ENCODE measurements at places on chromosomes 11 and 22.
A peak's percentile ranks its signal among the peaks of the same experiment; 100 is the strongest.

- no peak for DNase-seq
These were observed 1.4 kb downstream of the RCE1 start for GRCh38 chr11:66844496-66845142.

DNA sequence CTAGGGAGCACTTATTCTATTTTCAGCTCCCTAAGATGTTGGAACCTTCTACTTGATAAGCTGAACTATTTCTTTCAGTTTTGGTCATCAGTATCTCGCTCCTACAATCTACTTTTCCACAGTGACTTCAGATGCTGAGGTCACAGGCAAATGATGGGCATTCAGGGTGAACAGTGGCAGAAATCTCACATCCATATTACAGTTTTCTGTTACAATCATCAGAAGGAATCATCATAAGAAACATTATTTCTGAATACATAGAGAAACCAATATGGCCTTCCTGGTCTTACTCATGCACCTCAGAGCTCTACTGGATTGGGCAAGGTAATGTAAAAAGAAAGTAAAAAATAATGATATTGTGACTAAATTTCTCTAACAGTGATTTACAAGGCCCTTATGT, 39.4 kb upstream of the DDI1 start:
- no peak for DNase-seq

GRCh38 chr11:131808470-131808869, 438.1 kb downstream of the NTM start:
- DNase-seq = no peak

GRCh38 chr11:88680806-88681205, 343.3 kb upstream of the CTSC start:
- DNase-seq = no peak

- no peak for DNase-seq
These were observed 47.8 kb downstream of the SWAP70 start for GRCh38 chr11:9711454-9712307.

GRCh38 chr11:60954421-60954820, 2.4 kb upstream of the SLC15A3 start:
- no peak for DNase-seq

DNA sequence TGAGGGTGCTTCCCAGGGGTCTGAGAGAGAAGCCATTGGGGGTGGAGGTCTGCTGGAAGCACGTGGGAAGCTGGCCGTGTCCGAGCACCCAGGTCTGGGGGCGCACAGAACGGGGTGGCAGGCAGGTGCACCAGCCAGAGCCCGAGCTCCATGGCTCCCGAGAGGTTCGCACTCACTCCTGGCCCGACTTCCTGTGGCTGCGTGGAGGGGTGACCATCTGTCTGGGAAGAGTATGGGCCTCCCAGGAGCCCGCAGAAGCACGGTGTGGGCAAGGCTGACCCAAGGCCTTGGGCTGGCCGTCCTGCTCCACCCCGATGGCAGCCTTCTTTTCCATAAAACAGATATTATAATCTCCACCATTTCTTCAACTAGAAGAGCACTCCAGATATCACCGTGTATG, 256.0 kb upstream of the B3GAT1 start:
- DNase-seq = no peak

- no peak for DNase-seq
These were observed 175.8 kb upstream of the BDNF start for GRCh38 chr11:27875831-27876775.

DNA sequence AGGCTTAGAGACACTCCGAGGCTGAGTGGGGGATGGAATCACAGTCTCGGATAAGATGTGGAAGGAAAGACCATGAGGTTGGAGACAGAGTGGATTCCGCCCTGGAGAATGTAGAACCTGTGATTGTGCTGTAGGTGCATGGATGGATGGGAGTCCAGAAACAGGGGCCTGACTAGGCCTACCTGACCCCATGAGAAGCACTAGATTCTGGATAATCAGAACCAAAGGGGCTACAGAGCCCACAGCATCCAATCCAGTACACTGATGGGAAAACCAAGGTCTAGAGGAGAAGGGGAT, 32.3 kb upstream of the FCHSD2 start:
- DNase-seq = no peak

DNA sequence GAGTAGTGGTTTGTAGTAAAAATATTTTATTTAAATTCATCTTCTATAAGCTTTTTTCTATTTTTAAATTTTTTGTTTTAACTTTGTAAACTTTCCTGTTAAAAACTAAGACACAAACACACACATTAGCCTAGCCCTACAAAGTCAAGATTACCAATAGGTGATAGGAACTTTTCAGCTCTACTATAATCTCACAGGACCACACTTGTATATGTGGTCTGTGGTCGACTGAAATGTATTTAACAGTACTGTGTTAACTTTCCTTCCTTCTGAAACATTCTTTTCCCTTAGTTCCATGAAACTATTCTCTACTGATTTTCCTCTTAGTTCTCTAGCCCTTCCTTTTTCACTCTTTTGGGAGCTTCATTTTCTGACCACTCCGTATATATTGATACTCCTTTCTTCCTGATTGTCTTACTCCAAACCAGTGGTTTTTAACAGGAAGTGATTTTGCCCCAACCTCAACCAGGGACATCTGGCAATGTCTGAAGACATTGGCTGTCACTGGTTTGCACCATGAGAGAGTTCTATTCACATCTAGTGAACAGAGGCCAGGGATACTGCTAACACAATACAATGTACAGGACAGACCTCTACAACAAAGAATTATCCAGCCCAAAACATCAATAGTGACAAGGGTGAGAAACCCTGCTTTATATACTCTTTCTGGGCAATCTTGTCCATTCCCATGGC, 8.8 kb downstream of the ZW10 start:
- DNase-seq = no peak

DNA sequence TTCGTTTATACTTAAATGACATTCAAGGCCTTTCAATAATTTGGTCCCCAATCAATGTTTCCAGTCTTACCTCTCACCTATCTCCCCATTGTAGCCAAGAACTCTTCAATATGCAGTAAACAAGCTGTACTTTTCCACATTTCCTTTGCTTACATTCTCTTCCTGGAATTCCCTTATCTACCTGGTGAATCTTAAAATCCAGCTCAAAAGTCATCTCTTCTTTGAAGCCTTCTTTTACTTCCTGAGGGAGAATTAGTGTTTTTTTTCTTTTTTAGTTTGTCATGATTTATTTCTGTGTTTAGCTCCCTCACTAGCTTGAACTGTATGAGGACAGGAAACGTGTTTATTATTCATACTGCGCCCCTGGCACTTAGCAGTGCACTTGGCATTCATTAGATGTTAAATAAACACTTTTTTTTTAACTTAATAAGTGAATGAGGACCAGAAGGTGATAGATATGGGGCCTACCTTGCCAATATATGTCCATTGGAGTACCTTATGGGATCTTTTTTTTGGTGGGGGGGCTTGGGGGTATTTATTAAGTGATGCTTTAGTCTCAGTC, 4.9 kb upstream of the PTS start:
- no peak for DNase-seq

GRCh38 chr22:21972293-21972779, 10.3 kb downstream of the TOP3B start:
- no peak for DNase-seq

DNA sequence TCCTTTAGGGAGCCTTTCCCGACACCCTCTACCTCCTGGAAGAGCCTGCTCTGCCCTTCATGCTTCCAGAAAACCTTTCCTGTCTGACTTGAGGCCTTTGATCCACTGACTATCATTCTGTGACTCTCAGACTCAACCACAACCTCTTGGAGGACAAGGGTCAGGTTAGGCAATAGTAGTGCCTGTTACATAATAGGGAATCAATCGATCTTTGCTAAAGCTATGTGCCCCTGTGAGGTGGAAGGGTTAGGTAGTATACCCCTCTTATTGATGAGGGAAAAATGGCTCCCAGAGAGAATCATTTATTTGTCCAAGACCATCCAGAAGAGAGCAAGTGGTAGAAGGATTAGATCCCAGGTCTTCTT, 16.2 kb downstream of the KCNC1 start:
- DNase-seq = no peak

- DNase-seq = no peak
These were observed 91.3 kb downstream of the RELT start for GRCh38 chr11:73467505-73467904.

GRCh38 chr11:45180848-45181192, 34.4 kb downstream of the PRDM11 start:
- DNase-seq = peak; percentile 69

DNA sequence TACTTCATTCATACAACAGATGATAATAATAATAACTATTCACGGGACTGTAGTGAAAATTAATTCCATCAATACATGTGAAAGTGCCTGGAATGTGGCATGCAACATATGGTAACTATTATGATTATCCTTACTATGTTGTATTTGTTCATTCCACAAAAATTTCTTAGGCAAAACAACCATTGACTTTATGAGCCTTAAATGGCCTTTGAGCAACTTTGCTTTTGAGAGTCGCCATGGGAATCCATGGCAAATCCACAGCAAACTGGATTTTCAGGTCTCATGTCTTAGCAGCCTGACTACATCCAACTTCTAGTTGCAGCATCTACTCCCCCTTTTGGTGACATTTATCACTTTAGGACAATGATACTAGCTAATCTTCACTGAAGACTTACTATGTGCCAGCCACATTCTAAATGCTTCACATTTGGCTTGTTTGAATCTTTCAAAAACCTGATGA, 56.8 kb downstream of the SLC1A2 start:
- DNase-seq = no peak

DNA sequence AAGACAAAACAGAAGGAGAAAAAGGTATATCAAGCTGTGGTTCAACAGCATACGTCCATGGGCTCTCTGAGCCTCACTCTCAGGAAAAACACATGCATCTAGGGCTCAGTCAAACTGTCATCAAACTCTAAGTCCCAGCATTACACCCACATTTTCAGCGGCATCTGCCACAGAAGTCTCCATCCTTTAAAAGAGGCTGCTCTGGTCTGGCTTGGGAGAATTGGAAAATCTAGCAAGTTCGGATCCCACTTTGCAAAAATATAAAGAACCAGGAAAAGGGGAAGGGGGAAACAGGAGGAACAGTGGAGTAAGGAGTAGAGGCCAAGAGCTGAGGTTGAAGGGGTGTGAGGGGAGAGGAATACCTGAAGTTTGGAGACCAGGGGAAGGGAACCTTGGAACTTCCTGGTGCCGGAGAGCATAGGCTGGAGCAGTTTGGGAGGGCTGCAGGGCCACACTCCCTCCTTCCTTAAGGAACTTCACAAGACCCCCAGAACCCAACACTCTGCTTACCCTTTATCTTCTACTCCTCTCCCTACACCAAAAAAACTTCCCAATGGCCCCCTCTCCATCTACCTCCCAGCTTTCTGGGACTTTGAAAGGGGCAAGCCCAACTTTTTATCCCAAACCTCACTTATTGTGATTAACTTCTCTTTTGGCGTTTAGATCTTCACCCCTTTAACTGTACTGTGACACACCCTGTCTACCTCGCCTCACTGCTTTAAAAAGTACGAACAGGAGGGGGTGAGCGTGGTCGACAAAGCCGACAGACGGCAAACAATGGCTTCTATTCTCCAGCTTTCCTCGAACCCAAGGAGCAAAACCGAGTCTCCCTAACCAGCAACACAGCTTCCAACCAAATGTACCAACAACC, 4.0 kb downstream of the PAX6 start:
- DNase-seq = no peak

GRCh38 chr11:41383768-41384167, 75.7 kb downstream of the LRRC4C start:
- DNase-seq = no peak

DNA sequence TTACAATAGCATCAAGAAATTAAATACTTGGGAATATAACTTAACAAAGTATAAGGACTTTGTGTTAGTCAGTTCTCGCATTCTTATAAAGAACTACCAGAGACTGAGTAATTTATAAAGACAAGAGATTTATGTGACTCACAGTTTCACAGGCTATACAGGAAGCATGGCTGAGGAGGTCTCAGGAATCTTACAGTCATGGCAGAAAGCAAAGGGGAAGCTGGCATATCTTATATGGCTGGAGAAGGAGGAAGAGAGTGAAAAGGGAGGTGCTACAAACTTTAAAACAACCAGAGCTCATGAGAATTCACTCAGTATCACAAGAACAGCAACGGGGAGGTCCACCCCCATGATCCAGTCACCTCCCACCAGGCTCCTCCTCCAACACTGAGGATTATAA, 32.0 kb upstream of the CCDC134 start:
- DNase-seq = no peak

DNA sequence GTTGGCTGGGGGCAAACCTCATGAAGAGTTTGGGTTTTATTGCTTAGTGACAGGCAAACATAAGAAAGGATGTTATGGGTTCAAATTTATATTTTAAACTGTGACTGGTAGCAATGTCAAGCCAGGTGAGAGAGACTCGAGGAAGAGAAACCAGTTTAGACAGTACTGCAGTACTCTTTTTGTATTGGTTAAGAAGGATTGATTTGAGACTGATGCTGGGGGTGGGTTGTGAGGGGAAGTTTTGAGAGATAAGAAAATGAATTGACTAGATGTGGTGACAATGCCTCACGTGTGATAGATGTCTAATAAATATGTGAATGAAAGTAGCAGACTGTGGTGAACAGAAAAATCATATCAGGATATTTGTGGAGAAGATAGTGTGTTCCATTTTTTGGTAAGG, 142.4 kb downstream of the DDX10 start:
- no peak for DNase-seq

DNA sequence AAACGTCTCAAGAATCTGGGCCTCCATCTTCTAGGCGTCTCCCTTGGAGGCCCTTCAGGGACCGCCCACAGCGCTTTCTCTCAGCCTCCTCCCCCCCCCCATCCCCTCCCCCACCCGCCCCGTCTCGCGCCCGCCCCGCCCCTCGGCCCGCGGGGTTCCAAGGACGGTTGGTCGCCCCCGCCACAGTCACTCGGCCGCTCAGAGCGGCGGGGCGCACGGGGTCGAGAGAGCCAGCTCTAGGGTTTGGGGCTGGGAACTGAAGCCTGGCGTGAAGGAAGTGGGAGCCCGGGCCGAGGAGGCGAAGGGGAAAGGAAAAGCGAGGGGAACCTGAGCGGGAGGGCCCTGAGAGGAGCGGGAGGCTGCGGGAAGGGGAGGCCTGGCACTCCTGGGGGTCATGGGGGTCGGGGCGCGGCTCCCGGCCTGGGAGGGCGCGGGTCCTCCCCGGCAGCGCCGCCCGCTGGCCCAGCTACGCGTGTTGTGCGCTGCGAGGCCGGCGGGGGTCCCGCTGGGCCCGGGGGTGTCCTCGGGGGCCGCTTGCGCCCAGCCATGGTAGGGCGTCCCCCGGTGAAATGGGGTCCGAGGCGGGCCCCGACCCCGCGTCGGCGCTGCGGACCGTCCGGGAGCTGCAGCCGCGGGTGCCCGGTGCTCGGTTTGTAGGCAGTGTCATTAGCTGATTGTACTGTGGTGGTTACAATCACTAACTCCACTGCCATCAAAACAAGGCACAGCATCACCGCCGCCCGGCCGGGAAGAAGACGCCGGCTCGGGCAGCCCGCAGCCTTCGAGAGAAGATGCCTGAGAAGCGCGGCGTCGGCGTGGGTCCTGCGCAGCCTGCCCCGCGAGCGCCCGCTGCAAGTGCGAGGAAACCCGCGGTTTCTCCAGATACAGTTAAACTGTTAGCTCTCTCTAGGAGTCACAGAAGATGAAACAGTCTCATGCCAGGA, at the start of gene BTG4:
Gene BTG4, minus strand, starts transcription at position 91 of the 944 bp plus-strand sequence. CDS start 13,610 bp downstream, outside the sequence.
- no peak for DNase-seq

All from left colon (tissue), 2 donors.